ENCODE measurements at places on chromosomes 5 and 9. TPM values are rescaled to one million over a fixed set of nuclear protein-coding genes. Genes with fewer than 3 reads are reported as not detected.

The PCDHGB7 gene
- 3.3 TPM for total RNA-seq

The HSPB3 gene
- total RNA-seq, result not detected

The PRDM9 gene
- total RNA-seq, result not detected

The CETN3 gene
- total RNA-seq, result 18.2 TPM

The KCNMB1 gene
- total RNA-seq, result 0.42 TPM

The GRXCR2 gene
- total RNA-seq, result not detected

The PCDHA12 gene
- not detected for total RNA-seq

The NUDT2 gene
- total RNA-seq, result 25.6 TPM

The LEAP2 gene
- total RNA-seq, result 3.6 TPM

The SLC45A2 gene
- not detected for total RNA-seq

The RIMOC1 gene
- 29.7 TPM for total RNA-seq

The SLC28A3 gene
- 2.9 TPM for total RNA-seq

The SLC6A19 gene
- total RNA-seq, result 56.2 TPM

The N4BP3 gene
- 2.2 TPM for total RNA-seq

The SV2C gene
- total RNA-seq, result 0.35 TPM

The ANKRD34B gene
- not detected for total RNA-seq

The GKAP1 gene
- total RNA-seq, result 4.8 TPM

The HOMER1 gene
- 0.99 TPM for total RNA-seq

The ISL1 gene
- total RNA-seq, result 1.3 TPM

The TXNDC8 gene
- total RNA-seq, result not detected

The ARL14EPL gene
- not detected for total RNA-seq

Measured in colonic mucosa (tissue), 4 donors.